ENCODE measurements at places on chromosomes 1 and 21.

GRCh38 chr21:25859235-25859929, 124.6 kb downstream of the GABPA start:
- no peak for DNase-seq

- DNase-seq: no peak
These were observed 29.9 kb downstream of the PMVK start for GRCh38 chr1:154906621-154907081.

DNA sequence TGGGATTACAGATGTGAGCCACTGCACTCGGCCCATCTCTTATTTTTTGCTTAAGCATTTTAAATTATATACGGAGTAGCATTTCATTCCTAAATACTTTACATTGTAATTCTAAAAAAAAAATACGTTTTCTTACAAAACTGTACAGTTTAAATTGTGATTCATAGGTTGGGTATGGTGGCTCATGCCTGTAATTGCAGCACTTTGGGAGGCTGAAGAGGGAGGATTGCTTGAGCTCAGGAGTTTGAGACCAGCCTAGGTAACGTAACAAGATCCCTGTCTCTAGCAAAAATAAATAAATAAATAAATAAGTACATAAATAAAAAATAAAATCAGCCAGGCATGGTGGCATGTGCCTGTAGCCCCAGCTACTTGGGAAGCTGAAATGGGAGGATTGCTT, 24.6 kb downstream of the TBCE start:
- no peak for DNase-seq

DNA sequence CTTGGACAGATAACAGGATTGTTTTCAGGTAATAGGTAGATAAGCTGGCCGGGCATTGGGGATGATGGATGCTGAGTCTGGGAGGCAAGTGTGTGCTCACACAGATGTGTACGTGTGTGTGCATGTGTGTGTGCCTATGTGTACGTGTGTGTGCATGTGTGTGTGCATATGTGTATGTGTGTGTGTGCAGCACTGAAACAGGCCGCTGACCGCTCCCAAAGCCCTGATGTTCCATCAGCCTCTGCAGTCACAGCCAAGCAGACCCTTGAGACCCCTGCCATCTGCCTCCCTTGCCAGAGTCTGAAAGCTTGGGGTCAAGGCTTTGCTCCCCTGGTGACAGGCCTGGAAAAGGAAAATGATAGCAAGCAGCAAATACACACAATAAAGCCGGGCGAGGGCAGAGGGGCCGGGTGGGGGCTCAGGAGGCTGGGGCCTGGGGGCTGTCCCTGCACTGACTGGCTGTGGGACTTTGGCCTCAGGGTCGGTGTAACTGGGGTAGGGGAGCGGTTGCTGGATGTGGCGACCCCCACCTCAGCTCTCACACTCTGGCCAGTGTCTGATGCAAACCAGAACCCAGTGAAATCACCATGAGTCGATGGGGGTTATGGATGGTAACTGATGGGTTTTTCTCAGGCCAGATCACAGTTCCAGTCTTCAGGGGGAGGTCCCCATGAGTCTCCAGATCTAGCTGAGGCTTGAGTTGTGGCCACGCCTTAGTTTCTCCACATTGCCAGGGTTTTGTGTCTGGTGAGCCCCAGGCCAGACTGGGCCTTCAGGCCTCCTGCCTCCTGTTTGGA, 9.2 kb upstream of the TNFRSF8 start:
- DNase-seq: no peak

GRCh38 chr21:36630485-36631206, 68.3 kb upstream of the SIM2 start:
- peak; percentile 50 for DNase-seq

GRCh38 chr1:34361781-34362357, 185.2 kb downstream of the C1orf94 start:
- DNase-seq: no peak

DNA sequence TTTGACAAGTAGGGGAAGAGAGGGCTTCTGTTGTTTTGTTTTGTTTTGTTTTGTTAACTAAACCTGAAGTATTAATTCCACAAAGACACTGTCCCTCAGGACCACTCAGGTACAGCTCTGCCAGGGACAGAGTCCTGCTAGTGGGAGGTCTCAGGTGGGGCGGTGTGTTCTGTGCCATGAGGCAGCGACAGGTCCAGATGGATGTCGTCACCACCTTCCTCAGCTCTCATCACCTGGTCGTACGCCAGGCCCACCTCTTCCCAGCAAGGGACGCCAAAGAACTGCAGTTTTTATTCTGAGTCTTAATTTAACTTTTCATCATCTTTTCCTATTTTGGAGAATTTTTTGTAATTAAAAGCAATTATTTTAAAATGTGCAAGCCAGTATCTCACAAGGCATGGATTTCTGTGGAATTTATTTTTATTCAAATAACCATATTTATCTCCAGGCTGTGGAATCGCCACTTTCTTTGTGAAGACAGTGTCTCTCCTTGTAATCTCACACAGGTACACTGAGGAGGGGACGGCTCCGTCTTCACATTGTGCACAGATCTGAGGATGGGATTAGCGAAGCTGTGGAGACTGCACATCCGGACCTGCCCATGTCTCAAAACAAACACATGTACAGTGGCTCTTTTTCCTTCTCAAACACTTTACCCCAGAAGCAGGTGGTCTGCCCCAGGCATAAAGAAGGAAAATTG, 62.5 kb downstream of the POFUT2 start:
- DNase-seq: no peak

DNA sequence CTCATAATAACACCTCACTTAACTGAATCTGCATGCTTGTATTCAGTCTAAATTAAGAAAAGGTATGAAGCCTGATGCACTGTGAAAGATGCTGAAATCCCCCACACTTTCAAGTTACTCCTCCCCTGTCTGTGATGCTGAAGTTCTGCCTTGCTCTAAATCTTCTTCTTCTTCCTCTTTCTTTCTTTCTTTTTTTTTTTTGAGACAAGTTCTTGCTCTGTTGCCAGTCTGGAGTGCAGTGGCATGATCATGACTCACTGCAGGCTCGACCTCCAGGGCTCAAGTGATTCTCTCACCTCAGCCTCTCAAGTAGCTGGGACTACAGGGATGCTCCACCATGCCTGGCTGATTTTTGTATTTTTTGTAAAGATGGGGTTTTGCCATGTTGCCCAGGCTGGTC, 231.0 kb upstream of the B3GALT2 start:
- no peak for DNase-seq

GRCh38 chr1:116878804-116879477, 30.8 kb upstream of the PTGFRN start:
- DNase-seq: peak; percentile 57

DNA sequence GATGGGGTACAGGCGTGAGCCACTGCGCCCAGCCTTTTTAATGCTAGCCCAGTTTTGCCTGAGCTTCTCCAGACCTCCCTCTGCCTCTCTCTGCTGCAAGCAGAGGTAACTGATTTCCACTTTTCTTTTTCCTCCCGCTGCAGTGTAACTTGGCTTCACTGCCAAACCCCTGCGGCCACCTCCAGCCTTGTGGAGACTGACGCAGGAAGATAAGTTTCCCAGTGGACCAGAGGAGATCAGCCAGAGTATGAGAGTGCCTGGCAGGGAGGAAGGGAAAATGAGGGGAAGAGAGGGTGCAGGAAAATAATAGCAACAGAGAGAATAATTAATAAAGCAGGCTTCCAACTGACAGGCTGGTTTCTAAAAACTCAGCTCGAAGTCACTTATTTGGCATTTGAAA, 143.7 kb downstream of the PCNX2 start:
- peak; percentile 66 for DNase-seq

DNA sequence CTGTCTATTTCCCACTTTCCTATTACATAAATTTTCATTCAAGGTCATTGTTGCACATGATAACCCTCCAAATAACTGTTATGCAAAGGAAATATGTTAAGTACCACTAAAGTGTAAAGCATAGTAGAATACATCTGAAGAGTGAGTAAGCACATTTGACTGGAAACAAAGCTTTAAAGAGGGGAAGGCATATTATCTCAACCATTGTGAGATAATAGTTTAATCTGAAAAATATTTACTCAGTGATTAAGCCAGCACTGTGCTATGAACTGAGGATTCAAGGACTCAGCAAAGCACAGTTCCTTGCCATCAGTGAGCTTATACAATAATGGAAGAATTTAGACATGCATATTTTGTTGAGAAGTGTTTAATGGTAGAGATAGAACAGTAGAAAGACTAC, 127.4 kb downstream of the HMCN1 start:
- no peak for DNase-seq

GRCh38 chr1:243513726-243514491, 258.1 kb downstream of the SDCCAG8 start:
- no peak for DNase-seq

GRCh38 chr1:108505763-108506070, 54.2 kb upstream of the EEIG2 start:
- no peak for DNase-seq

DNA sequence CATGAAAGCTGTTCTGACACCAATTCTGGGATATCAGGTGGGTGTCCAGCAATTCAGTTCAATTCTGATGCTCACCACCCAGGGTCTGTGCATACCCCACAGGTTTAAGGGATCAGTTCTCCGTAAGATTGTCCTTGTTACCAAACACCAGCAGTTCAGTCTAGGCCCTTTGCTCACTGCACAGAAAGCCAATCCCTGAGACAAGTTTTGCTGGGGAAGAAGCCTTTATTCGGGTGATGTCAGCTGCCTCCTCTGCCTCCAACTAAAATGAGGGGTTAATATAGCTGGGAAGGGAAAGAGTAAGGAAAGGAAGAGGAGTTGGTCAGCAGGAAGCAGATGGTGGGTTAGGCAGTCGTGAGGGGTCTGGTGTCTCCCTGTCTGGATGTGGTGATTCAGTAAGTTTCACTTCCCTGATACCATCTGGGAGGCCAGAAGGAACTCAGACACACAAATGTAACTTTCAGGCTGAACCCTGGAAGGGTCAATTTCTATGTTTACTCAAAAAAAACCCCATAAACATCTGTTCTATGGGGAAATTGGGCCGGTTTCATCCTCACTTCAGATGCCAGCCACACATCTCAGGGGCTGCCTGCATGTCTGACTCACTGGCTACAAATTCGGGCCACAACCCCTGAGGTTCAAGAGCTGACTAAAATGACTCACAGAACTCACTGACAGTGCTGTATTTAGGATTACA, 83.3 kb upstream of the PGBD5 start:
- no peak for DNase-seq

DNA sequence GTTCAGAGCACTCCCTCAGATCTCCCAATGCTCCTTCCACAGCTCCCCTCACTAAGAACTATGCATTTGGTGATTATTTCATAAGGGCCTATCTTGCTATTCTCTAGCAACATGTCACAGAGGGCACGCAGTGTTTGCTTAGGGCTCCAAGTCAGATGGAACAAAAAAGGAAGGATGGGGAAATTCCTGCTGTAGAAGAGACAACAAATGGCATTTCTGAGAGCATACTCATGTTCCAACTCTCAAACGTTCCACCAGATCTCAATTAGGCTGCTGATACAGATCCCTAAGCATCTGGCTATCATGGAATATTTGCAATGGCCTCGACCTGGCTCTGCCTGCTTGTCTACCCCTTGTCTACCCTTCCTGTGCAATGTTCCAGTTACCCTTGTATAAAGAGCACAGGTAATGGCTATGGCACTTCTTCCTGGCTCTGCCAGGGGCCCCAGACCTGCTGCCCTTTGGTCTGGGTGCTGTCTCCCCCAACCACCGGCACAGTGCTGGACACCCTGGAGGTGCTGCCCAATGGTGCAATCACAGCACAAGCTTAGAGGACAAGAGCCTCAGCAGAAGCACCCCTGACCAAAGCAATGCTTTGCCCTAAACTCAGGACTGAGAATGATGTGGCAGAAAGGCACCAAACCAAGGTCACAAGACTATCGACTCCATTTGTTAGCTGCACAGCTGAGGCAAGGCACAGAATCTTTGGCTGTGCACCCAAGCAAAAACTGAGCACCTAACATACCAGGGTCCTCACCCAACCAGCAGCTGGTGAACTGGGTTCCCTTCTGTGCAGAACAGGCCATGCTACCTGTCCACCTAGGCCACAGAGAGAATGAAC, 3.6 kb downstream of the PARP1 start:
- no peak for DNase-seq

DNA sequence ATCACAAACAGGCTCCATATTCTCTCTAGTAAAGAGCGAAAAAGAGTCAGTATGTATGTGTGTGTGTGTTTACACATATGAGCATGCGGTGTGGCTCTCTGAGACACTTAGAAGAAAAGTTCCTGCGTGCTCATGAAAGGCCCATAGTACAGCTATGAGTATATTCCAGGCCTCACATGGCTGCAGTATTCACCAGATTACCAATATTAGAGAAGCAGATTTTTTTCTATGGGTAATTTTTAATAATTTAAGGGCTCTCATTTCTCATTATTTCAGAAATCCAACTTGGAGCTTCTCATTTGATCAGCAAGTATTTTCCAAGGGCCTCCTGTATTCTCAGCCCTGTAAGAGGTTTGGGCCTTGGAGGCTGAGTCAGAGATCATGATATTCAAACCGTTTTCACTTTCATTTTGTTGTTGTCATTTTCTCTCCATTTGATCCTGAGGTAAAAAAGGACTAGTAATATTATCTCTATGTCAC, 232.9 kb upstream of the SGIP1 start:
- DNase-seq: no peak

- no peak for DNase-seq
These were observed 34.5 kb upstream of the USP25 start for GRCh38 chr21:15695241-15695640.

- DNase-seq: no peak
These were observed 27.7 kb downstream of the IQGAP3 start for GRCh38 chr1:156544592-156545102.

DNA sequence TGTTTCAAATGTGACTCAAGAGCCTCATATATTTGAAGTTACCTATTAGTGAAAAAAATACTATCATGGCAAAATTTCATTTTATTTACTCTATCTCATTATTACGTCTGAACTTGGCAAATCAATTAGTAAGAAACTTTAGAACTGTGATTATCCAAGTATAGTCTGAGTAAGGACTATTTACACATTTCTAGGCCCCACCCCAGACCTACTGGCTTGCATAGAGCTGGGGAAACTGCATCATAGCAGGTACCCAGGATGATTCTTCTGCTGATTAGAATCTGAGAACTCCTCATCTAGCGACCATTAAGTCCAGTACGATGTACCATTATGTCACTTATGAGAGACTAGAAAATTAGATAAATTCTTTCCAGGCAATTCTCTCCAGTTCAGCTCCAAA, 20.1 kb downstream of the MCOLN3 start:
- no peak for DNase-seq

GRCh38 chr1:213684454-213684853, 303.3 kb upstream of the PROX1 start:
- no peak for DNase-seq

- no peak for DNase-seq
These were observed 29.9 kb upstream of the LYPLAL1 start for GRCh38 chr1:219143735-219144134.

- DNase-seq: no peak
These were observed 322.9 kb downstream of the MATN1 start for GRCh38 chr1:30400507-30400906.
